Mucosa of gallbladder (tissue), 1 donor: ENCODE measurements at places on chromosomes 11 and 22. TPM values are rescaled to one million over a fixed set of nuclear protein-coding genes. Genes with fewer than 3 reads are reported as not detected.

ADM gene
- total RNA-seq = 27.2 TPM

ABTB2 gene
- total RNA-seq = 9.8 TPM

UPK3A gene
- total RNA-seq = 0.40 TPM

ANGPTL5 gene
- 0.09 TPM for total RNA-seq

OR51E1 gene
- 0.37 TPM for total RNA-seq

MRPL11 gene
- 32.8 TPM for total RNA-seq

SOX10 gene
- total RNA-seq = 5.1 TPM

C11orf42 gene
- total RNA-seq = not detected

TEX54 gene
- not detected for total RNA-seq

MYBPC3 gene
- not detected for total RNA-seq

PTPRCAP gene
- 14.7 TPM for total RNA-seq

DTX4 gene
- total RNA-seq = 63.6 TPM

ARFGAP3 gene
- total RNA-seq = 49.8 TPM

LIF gene
- total RNA-seq = 17.8 TPM
